ENCODE measurements at places on chromosomes 12 and 14.

DNA sequence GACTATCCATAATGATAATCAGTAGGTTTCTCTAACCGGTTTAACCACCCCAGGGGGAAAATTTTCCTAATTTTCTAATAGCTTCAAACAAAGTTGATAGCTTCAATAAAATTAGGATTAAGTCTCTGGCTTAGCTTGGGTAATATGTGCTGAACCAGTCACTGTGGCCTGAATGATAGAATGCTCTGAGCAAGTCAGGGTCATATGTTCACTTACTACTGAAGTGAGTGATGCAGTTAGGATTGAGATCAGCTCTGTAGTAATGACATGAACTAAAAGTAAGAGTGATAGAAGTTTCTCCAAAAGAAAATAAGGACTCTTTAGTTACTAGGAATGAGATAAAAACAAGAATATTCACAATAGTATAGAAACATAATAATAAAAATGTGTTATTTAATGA lies 32.6 kb downstream of the ETNK1 start:
- no peak for DNase-seq

- DNase-seq, result no peak
Observed at GRCh38 chr12:67820694-67821093, 168.6 kb upstream of the IFNG-AS1 start.

- DNase-seq, result peak; percentile 72
Observed at GRCh38 chr12:15788233-15789219, 662 bp downstream of the EPS8 start.

GRCh38 chr12:25321772-25322171 lies 71.0 kb upstream of the KRAS start:
- DNase-seq, result no peak

DNA sequence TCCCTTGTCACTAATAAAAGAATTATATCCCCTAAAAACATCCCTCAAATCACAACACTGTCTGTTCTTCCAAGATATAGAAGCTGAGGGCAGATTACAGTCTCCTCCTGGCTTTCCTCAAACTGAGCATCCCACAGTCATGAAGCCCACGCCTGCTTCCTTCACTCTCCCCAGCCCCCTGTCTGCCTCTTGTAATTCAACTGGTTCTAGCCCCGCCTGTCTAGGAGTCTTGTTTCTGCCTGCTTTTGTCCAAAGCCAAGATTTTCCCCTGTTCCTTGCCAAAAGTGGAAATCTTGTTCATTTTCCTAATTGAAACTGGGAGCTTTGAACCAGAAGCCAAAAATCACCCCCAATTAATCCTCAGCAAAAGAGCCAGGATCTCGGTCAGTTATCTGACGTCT lies 35.9 kb upstream of the PWP1 start:
- DNase-seq, result no peak

DNA sequence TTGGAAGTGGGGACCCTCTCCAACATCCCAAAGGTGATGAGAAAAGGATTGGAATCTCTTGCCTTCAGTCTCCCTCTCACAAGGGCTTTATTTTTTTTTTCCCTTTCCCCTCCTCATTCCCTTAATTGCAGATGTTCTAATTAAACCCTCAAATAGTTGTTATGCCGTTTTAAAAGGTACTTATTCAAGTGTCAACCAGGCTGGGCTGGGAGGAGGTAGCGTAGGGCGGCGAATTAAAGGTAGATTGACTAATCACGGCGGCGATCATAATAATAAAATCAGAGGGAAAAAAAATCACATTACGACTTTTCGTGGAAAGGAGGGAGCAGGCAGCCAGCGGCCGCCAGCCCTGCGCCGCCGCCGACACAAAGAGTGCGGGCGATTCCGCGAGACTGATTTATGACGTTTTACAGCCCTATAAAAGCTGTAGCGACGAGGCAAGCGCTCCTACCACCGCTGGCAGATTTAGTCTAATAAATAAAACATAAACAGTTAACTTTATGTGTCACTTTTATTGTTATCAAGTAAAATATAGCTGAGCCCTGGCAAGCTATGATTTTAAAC lies 1.7 kb upstream of the HOXC4 start:
- no peak for DNase-seq

DNA sequence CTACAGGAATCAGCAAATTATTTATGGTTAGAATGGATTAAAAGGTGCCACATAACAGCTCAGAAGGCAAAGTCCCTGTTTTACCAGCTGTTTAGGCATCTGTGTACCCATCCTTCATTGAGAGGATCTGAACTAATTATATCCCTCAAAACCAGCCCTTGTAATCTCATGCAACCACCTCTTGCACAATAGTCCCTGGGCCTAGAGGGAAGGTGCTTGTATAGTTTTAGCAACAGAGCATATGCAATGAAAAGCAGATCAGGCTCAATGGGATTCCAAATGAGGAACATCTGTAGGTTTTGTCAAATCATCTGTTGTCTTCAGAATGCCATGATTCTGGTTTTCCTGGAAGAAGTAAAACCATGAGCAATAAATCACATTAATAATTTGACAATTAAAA lies 26.0 kb upstream of the GLIPR1L2 start:
- no peak for DNase-seq

GRCh38 chr12:23185346-23185745 lies 560.4 kb downstream of the ETNK1 start:
- DNase-seq, result no peak

DNA sequence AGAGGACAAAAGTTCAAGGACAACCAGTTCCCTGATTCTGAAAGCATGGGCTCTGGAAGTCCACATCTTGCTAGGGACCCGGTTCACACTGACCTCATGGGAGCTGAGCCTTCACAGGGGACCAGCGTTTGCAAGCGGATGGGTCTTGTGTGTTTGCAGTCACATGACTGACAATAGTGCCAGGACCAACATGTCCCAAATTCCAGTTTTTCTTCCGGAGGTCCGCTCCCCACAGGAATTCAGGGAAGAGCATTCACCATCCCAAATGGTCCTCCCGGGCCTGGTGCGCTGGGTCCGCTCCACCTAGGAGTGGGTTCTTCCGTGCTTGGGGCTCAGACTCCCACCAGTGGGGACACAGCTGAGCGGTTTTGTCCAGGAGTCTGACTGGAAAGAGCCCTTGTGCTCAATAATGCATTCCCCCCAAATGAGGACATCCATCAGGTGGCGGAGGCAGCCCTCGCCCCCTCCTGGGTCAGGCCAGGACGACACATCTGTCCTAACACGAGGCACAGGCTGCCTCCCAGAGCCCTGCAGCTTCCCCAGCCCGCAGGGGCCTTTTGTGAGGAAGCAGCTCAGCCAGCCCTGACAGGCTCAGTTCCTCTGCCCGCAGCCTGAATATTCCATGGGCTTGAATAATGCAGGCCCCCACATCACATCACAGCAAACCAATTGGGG lies 91.8 kb upstream of the BCL11B start:
- DNase-seq, result no peak

GRCh38 chr12:116520225-116520760 lies 38.9 kb upstream of the MAP1LC3B2 start:
- no peak for DNase-seq

DNA sequence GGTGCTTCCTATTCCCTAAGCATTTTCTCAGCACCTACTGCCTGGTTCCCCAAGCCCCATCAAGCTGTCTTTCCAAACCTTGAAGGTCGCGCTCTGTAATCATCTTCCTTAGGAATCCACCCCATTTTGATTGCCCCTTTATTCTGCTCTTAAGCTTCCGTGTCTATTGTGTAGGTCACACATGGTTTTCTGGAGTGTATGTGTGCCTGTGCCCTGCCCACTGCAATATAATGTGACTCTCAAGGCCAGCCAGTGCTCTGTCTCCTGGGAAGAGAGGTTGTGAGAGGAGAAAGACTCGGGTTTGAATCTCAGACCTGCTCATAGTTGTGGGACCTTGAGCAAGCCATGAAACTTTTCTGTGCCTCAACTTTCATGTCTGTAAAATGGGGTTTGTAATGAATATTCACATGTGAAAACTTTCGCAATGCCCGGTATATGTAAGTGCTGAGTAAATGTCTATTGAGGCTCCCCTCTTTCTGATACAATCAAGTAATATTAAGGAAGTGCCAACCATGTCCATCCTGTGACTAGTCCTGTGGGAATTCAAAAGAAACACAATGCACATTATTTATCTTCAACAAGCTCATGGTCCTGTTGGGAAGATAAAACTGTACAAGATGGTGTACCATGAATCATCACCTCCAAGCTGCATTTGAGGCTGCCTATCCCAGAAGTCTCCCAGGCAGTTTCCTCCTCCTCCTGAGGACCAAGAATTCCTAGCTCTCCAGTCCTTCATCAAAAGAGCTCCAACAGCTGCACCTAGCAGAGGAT lies 774 bp upstream of the KRT75 start:
- no peak for DNase-seq

GRCh38 chr12:12870465-12870864 lies 20.9 kb upstream of the GPRC5A start:
- no peak for DNase-seq

GRCh38 chr14:102973706-102974285 lies 51.3 kb downstream of the AMN start:
- no peak for DNase-seq

- no peak for DNase-seq
Observed at GRCh38 chr14:36516719-36517241, 3.3 kb downstream of the NKX2-1 start.

GRCh38 chr14:61608245-61609165 lies 86.8 kb upstream of the HIF1A start:
- DNase-seq, result peak; percentile 87

DNA sequence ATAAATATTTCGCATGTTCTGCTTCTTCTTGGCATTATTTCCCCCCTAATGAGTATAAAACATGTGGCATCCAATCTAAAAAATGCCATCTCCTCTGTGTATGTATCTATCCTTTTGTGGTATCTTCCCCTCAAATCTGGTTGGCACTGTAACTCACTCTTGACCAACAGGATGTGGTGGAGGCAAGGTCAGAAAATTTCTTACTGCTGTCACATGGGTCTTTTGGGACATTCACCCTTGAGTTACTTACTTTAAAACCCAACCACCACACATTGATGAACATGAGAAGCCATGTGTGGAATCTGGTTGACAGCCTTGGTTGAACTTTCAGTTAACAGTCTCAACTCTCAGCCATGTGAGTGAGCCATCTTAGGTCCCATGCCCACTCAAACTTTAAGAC lies 516.9 kb downstream of the SLC16A7 start:
- no peak for DNase-seq

DNA sequence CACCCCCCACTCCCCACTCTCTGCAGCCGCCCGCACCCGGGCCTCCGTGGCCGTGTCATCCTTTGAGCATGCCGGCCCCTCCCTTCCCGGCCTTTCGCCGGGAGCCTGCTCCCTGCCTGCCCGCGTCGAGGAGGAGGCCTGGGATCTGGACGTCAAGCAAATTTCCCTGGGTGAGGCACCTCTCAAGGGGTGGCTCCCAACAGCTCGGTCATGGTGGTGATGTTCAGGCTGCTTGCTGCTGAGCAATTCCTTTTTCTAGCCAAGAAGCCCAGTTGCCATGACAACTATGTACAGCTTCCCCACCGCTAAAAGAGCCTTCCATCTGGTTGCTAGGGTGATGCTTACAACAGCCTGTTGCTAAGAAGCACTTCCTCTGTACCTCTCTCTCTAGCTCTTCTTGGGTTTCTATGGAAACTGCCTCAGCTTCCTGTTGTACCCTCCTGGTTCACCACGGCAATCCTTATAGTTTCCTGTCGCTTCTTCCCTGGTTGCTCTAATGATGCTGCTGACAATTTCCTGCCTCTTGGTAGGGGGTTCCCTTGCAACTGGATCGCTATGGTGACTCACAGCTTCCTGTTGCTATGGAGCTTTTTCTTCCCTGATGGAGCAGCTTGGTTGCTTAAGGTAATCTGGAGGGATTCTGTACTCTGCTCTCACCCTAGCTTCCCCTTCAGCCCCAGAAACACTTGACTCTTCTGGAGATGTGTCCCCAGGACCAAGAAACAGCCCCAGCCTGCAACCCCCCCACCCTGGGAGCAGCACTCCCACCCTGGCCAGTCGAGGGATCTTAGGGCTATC lies 11.0 kb downstream of the ZNF219 start:
- DNase-seq, result no peak

- DNase-seq, result no peak
Observed at GRCh38 chr12:132026796-132027500, 77.2 kb downstream of the EP400 start.

DNA sequence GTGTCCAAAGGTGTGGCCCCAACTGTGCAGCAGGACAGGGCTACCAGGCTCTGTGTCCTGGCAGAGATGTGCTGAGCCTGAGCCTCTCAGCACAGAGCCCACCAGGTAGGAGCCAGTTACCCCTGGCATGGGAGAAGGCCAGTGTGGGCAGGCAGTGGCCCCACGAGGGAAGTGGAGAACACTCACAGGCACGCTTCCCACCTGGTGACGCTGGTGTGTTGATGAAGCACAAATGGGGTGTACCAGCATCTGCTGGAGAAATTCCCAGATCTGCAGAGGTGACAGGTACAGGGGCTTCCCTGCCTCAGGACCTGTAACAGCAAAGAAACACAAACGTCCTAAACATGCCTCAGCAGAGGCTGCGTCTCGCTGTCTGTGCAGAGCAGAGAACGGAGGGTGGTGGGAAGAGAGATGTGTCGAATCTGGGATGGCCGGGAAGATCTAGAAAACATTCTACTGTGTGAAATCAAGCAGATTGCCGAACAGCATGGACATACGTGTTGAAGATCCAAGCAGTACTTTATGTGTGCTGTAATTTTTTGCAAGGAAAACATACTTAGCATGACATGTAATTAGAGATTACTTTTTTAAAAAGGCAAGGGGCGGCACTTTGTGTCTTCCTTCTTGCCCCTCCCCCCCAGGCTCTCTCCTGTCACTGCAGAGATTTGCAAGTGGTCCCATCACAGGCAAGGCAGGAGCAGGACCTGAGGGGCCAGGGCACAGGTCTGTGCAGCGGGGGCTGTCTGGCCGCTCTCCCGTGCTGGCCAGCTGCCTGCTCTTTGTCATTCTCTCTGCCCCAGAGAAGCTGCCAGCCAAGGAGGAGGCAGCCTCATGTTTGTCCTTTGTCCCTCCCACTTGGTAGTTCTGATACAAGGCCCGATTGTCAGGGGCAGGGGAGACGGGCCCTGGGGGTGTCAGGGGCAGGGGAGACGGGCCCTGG lies 17.3 kb downstream of the HIP1R start:
- DNase-seq, result peak; percentile 65

- DNase-seq, result no peak
Observed at GRCh38 chr14:91636604-91637003, 95.3 kb downstream of the CATSPERB start.

DNA sequence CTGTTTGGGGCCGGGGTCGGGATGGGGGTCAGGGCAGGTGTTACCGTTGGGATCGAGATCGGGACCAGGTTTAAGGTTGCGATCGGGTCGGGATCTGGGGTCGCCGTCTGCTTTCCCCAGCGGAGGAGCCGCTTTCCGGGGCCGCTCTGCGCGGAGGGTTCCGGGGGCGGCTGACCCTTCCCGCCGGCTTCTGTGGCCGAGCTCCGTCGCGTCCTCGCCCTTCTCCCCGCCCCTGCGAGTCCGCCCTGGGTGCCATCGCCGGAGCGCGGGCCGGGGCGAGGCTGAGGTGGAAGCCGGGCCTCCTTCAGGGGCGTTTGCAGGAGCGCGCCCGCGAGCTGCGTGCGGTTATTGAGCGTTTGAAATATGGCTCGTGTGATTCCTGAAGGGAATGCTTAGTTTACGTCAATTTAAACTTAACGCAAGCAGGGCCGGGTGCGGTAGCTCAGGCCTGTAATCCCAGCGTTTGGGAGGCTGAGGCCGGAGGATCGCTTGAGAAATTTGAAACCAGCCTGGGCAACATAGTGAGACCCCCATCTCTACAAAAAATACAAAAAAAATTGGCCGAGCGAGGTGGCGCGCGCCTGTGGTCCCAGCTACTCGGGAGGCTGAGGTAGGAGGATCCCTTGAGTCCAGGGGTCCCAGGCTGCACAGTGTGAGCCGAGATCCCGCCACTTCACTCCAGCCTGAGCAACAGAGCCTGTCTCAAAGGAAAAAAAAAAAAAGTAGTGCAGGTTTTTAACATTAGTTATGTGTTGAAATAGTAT lies 620 bp downstream of the PGAM5 start:
- no peak for DNase-seq
